ENCODE measurements at places on chromosomes 1 and 21.
A peak's percentile ranks its signal among the peaks of the same experiment; 100 is the strongest.

- no peak for DNase-seq
These were observed 21.3 kb downstream of the DENND2C start for GRCh38 chr1:114648503-114648902.

DNA sequence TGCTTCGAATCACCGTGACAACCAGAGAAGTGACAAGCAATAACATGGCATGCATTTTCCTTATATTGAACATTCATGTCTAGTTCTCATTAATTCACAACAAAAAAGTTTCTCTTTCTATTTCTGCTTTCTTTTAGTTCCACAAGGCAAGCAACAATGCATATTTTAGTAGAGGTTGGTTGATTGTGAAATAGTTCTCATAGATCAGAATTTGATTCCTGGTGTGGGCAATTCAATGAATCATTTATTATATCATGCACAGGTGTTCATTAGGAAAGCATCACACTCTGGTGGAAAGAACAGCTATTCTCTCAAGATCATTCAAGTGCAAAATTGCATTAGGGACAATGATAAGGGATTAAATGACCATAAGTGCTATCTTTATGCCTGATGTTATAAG, 980.9 kb downstream of the BRINP3 start:
- no peak for DNase-seq

- no peak for DNase-seq
These were observed 6.5 kb downstream of the INSRR start for GRCh38 chr1:156852418-156852874.

GRCh38 chr1:65946960-65947359, 154.3 kb downstream of the PDE4B start:
- no peak for DNase-seq

DNA sequence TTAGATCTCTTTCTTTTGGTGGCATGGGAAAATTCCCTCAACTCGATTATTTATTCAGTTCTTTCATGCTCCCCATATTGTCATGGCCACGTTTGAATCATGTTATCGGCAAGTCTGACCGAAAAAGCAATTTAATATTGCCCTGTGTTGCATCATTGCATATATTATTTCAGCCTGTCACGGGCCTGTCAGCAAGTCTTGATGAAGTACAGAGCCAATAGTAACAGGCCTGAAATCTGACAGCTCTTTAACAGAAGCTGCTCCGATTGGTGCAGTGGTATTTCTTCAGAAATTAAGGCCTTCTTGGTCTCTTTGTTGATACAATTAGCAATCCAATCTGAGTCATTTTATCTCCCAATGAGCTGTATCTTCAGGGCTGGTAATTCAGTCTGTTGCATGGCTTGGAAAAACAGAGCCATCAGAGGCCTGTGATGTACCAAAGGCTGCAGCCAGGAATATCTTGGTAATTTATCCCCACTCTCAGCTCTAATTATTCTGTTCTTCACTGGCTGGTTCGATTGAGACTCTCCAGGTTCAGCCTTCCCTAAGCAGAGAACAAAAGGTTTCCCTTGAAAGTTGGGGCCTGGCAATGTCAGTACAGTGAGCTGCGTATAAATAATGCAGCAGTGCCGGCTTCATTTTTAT, 149.5 kb downstream of the FGGY start:
- no peak for DNase-seq

GRCh38 chr1:918353-918752, 5.4 kb upstream of the SAMD11 start:
- DNase-seq: no peak

- DNase-seq: no peak
These were observed 154.5 kb upstream of the ADGRL4 start for GRCh38 chr1:79161077-79161476.

GRCh38 chr21:44846485-44847260, 26.8 kb downstream of the PTTG1IP start:
- peak; percentile 40 for DNase-seq

DNA sequence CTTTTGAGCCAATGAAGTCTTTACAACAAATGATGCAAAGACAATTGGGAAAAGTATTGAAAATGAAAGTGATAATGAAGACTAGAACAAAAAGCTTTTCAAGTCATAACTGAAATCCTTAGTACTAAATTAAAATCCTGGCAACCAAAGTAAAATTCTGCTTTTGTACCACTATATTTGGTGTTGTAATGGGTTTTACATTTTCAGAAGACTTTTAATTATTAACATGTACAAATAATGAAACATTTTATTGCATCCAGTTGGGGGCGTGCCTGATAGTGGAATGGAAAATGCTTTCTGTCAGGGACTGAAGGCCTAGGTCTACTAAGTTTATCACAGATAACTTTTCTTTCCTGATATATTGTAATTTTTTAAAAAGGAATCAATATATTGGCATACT, 89.4 kb downstream of the SDCCAG8 start:
- no peak for DNase-seq

DNA sequence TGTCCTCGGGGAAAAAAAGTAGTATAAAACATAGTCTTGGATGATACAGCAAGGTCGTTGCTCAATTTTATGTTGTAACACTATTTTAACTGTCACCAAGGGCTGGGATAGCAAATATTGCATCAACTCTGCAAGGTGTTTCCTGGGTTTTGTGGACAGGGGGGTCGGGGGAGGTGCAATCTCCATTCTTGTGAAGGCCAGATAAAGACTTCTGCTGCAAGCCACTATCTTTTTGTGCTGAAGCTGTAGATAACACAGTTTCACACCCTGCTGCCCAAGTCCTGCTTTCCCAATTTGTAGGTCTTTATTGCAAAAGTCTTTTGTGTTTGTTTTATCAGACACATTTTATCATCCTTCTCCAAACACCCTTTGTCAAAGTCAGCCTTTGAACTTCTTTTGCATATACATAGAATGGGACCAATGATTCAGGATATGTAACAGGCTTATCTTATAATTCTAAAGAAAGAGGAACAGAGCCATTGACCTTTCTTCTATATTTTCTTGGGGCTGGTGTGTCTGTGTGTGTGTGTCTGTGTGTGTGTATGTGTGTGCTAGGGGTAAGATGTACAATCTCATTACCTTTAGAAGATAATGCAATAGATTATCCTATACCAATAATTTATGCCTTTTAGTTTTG, 140.6 kb downstream of the RUNX1 start:
- DNase-seq: no peak

GRCh38 chr1:234214129-234214910, 158.9 kb upstream of the COA6 start:
- DNase-seq: no peak

DNA sequence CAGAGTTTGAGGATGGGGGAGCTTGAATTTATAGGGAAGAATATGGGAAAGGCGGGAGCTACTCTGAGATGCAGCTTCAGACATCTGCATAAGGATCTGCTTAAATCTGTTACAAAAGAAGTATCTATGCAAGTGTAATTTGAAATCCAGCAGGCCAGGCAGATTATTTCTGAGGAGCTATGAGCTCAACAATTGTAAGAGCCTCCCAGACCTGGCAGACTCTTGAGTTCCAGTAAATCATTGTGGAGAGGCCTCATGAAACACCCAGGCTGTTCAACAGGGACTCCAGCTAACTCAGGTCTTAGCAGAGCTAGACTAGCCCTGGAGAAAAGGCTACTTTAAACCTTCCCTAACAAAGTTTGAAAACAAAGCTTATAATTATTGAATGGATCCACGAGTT, 647.5 kb upstream of the CHRM3 start:
- no peak for DNase-seq

DNA sequence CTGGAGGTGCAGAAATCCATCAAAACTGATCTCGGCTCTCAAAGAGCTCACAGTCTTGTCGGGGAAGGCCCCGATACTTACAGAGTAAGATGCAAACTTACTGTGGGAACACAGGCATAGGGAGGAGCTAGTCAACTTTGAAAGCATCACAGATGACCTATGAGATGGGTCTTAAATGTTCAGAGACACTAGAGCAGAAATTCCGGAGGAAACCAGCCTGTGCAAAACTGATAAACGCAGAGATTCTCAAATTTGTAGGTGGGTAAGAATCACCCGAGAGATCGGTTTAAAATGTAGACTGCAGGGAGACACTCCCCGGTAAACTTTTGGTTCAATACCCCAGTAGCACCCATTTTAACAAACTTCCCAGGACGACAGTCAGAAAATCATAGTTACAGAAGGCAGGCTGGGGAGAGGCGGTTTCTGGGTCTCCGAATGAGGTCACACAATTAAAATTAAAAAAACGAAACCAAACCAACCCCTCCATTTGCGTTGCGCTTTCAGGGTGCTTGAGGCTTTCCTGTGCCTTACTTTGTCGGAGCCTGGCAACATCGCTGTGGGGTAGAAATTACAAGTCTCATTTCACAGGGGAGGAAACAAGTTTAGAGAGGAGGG, 755 bp upstream of the THRAP3 start:
- DNase-seq: peak; percentile 25

GRCh38 chr1:183318433-183318832, 99.7 kb downstream of the NMNAT2 start:
- DNase-seq: no peak

GRCh38 chr1:28190337-28190979, 14.0 kb upstream of the PTAFR start:
- no peak for DNase-seq

GRCh38 chr21:41247561-41248545, 68.7 kb upstream of the FAM3B start:
- DNase-seq: no peak

DNA sequence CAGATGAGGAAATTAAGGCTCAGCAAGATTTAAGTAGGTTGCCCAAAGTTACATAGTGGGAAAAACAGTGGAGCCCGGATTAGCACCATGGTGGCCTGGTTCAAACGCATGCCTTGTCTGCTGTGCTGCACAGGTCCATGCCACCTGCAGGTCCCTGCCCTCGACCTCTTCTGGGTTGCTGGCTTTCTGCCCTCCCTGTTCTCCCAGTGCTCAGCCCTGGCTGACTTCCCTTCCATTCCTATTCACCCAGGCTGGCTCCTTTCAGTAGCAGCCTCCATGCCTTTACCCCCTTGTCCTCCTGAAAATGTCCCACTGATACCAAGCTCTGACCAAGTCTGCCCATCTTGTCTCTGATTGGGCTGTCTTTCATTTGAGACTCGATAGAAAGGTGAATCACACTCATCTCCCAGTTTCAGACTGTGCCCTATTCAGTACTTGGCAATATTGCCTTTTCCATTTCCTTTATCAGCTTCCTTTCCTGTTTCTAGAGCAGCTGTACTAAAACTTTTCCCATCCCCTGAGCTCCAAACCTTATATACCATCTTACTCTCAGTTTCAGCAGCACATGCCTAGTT, 75.8 kb downstream of the ST3GAL3 start:
- DNase-seq: no peak

- no peak for DNase-seq
These were observed 6.2 kb upstream of the SPRR2F start for GRCh38 chr1:153119491-153119971.

- DNase-seq: peak; percentile 2
These were observed 812 bp downstream of the CACHD1 start for GRCh38 chr1:64470665-64471217.

- no peak for DNase-seq
These were observed 2.2 kb upstream of the FALEC start for GRCh38 chr1:150513351-150513791.

DNA sequence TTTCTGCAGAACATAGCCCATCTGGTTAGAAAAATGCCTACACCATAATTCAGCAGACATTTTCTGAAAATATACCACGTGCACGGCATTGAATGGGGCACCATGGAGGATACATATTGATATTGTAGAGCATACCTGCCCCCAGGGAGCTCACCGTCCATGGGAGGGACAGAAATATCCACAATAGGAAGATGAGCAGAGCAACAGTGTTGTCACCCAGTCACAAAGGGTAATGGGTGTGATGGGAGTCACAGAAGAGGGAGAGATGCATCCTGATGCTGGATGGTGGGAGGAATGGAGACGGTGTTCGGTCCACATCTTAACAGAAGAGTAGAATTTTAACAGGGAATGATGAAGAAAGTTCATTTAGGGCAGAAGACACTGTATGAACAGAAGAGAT, 51.4 kb downstream of the ATP1A1 start:
- no peak for DNase-seq

GRCh38 chr1:151760597-151761385, 2.5 kb downstream of the MRPL9 start:
- DNase-seq: no peak

- DNase-seq: no peak
These were observed 42.2 kb downstream of the ATP1A1 start for GRCh38 chr1:116415200-116415698.

DNA sequence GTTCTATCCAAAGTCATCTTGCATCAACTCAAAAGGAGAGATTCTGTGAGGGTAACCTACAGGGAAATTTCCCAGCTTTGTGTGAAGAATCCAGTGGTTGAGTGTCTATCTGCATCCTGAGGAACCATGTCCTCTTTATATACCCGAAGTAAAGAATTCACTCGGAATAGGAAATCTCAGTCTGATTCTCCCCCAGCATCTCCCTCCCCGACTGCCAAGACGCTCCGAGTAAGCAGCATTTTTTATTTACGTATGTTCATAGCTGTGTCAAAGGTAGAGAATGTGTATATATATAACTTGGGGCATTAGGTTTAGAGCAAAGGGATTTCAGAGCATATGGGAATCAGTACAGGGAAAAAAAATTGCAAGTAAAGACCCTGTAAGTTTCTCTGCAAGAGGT, 170.2 kb downstream of the SYT2 start:
- DNase-seq: no peak

DNA sequence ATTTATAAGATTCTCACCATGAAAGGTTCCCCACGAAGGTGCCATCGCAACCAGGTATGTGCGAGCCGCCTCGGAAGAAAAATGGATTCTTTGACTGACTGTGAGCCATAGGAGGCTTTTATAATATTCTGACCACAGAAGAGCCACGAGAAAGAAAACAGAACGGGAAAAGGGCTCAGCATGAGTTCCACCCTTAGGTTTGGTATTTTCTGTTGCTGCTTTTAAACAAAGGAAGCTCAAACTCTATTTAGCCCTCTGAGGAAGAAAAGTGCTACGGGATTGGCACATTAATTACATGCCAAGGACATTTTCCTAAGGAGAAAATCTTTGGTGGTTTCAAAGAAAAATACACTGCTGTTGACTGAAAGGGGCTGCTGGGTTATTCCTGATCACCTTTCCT, 39.3 kb downstream of the MIS18A start:
- no peak for DNase-seq

- DNase-seq: no peak
These were observed 4.8 kb downstream of the GBP7 start for GRCh38 chr1:89171067-89171438.

DNA sequence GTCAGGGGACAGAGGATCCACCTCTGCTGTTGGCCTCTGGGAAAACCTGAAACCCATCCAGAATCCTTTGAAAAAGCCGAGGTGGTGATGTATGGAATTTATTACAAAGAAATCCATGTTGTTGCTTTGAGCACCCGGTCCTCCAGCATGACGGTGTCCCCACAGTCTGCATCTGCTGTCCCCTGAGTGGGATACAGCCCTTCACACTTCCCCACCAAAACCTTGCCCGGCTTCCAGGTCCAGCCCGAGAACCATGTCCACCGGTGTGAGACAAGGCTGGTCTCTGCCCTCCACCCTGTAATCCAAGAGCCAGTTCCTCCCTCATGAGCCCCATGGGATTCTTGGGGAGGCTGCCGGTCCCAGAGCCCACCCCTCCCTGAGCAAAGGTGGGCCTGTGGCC, 70.5 kb downstream of the STUM start:
- no peak for DNase-seq
